ENCODE measurements at places on chromosomes 16 and 17.

DNA sequence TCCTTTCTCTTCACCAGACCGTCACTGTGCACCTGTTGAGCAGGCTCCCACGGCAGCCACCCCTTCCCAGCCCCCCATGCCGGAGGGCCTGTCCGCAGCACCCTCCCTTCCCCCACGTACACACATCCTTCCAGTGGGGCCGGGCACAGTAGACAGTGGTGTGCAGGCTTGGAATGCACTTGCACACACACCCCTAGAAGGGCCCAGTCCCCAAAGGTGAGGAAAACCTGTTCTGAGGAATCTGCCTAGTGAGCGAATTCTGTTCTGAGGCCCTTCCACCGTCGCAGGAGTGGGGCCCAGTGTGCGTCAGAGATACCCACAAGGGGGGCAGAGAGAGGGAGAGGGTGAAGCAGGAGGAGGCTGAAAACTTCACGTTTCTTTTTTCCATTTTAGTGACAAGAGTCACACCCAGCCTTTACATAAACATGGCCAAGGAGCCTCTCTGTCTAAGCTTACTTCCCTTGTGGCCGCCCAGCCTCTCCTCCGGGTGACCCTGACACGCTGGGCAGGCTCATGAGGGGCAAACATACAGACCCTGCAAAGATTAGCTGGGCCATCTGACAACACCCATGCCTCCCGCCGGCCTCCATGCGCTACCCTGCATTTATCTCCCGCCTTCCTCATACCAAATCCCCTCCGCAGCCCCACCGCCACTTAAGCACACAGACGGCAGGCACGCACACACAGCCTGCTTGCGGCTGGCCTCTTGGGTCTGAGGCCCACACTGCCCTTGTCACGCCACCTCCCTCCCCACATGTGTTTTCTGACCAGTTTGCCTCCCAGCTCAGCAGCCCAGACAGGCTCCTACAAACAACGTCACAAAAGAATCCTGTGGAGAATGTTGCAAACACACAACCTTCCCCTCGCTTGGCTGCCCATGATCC is 1.8 kb downstream of the ZBTB4 start:
- peak; percentile 31 for DNase-seq

- DNase-seq, result no peak
Observed at GRCh38 chr16:59684911-59685310, 950.8 kb upstream of the GOT2 start.

DNA sequence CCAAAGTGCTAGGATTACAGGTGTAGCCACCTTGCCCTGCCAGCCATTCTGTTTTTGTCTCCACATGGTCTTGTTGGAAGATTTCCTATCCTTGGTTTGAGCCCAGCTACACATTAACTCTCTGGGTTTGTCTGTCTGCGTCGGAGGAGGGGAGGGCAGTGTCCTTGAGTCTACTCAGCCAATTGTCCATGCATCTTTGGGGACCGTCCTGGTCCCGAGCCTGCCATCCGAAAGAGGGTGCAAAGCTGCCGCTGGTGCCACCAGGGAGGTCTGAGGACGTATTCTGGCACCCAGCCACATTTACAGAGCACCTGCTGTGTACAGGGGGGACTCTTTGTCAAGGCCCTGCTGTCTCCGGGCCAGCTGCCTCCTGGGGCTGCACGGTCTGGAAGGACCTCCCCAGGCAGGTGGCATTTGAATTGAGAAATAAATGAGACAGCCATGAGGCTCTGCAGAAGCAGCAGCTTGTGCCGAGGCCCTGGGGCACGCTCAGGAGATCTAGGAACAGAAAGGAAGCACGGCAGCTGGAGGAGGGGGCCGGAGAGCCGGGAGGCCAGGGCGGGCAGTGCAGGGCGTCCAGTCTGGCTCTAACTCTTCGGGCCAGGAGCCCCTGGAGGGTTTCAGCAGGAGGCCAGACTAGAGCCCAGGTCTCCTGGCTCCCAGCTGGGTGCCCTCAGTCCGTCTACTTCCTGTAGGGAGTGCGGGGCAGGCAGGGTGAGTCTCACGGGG is 1.5 kb downstream of the CYBA start:
- peak; percentile 68 for DNase-seq

DNA sequence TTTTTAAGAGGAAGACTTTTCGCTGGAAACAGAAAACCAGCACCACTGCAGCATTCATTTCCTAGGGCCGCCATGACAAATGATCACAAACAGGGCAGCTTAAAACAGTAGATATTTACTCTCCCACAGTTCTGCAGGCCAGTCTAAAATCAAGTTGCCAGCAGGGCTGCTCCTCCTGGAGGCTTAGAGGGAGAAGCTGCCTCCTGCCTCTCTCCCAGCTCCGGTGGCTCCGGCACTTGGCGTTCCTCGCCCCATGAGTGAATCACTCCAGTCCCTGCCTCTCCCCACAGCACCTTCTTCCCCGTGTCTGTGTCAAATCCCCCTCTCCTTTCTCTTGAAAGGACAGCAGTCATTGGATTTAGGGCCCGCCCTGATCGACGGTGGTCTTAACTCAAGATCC is 72.1 kb downstream of the SOCS1 start:
- no peak for DNase-seq

DNA sequence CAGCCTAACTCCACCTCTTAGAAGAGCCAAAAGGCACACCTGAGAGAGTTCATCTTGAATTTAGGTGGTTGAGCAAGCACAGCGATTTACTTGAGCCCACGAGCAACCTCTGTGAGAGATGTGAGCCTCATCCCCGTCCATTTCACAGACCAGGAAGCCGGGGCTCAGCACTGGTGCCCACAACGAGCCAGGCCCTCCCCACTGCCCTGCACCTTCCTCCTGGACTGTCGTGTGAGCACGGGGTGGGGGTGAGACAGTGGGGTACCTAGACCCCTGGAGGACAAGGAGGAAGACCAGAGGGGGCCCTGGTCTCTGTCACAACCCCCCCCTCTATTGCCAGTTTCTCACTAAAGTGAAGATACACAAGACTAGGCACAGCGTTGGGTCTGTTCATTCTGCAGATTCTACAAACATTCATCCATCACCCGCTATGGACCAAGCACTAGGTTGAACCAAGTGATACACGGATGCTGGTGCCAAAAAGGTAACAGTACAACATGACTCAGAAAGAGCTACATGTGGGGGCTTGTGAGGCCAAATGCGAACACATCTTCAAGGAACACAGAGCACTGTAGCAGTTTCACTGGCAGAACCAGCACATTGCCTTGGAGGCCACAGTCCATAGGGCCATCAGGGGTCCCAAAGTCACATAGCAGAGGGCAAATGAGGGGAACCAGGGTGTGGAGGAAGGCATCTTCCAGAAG is 231.9 kb downstream of the PARN start:
- no peak for DNase-seq

DNA sequence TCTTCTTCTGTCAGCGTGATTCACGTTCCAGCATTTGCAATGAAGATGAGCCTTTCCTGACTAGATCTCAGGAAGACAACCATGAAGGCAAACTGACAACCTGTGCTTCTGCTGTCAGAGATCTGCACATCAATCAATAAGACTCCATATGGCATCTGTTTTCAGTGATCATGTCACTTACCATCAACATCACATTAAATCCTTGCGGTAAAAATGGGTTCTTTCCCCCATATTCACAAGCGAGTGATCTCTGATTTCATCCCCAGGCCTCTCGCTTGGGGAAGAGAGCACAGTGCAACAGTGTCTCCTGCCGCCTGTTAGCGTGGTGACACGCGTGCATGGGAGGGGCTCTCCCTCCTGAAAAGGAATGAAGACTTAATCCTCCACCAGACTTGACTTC is 11.1 kb downstream of the NACA2 start:
- DNase-seq, result peak; percentile 57

DNA sequence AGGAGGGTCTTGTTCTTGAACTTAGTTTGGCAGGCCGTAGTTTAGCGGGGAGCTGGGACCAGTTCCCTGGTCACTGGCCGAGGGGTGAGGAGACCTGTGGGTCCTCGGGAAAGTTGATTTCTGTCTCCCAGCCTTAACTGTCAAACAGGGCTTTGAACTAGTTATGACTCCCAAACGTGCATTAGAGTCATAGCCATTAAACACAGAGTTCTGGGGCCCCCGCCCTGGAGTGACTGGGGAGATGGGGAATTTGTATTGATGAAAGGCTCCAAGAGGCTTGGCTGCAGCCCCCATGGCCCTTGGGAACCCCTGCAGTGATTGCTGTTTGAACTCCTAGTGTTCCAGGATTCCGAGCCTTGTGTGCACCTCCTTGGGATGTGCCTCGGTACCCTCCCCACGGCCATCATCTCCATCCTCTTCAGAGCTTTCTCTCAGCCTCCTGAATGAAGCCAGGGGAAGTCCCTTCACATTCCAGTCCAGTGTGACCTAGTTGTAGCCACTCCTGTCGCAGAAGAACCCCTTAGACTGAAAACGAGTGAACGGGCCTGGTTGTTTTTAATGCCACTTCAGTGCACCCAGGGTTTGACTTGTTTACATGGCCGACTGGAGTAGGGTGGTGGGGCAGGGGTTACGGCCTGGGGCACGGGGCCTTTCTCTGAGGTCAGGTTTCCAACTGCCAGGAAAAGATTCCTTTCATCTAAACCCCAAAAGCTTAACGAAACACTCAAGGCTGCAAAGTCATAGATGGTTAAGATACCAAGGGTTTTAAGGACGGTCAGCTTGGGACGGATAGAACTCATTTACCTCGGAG is 1.4 kb downstream of the MPRIP start:
- no peak for DNase-seq

GRCh38 chr16:72997141-72997542 is 50.8 kb downstream of the ZFHX3 start:
- no peak for DNase-seq

DNA sequence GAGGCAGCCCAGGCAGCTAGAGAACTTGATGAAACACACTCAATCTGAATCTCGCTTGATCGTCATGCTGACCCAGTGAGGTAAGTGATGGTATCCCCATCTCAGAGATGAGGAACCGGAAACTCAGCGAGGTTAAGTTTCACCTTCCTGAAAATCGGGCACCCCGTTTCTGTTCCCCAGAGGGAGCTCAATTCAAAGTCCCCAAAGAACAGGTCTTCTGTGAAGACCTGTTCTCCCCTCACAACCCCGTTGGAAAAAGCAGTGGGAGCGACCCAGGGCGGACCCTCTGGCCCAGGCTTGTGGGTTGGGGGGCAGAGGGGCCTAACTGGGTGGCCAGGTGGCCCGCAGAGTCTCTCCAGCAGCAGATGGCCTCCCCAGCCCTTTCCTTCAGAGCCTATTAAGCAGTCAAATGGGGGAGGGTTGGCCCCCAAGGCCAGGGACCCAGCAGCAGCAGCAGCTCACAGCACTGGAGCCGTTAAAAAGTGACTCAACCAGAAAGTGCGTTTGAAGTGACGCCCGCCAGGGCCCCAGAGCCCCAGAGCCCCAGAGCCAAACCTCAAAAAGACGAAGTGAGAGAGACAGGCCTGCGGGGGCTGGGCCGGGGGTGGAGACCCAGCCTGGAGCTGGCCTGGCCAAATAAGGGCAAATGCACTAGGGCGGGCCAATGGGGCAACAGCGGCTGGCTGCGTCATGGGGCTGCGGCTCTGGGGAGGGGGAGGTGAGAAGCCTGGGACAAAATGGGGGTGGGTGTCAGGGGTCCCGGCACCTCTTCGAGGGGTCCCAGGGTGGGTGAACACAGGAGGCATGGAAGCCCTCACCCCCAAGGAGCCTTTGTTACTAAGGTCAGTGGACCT is 9.2 kb upstream of the TSPOAP1 start:
- peak; percentile 82 for DNase-seq

DNA sequence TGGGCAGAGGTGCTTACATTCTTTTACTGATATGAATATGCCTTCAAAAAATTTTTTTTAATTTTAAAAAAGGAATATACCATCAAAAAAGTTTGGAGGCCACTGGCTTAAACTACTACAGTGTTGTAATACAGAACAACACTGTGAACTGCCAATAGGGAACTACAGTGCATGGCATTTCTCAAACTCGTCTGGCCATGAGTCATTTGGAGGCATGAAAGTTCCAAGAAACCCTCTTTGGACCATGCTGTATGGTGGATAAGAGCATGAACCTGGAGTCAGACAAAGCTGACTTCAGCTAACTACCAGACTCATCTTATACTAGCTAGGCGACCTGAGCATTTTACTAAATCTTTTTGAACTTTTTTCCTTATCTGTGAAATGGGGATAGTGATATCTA is 9.2 kb upstream of the NF1 start:
- no peak for DNase-seq

- DNase-seq, result no peak
Observed at GRCh38 chr16:85354686-85355514, 242.6 kb upstream of the CIBAR2 start.

DNA sequence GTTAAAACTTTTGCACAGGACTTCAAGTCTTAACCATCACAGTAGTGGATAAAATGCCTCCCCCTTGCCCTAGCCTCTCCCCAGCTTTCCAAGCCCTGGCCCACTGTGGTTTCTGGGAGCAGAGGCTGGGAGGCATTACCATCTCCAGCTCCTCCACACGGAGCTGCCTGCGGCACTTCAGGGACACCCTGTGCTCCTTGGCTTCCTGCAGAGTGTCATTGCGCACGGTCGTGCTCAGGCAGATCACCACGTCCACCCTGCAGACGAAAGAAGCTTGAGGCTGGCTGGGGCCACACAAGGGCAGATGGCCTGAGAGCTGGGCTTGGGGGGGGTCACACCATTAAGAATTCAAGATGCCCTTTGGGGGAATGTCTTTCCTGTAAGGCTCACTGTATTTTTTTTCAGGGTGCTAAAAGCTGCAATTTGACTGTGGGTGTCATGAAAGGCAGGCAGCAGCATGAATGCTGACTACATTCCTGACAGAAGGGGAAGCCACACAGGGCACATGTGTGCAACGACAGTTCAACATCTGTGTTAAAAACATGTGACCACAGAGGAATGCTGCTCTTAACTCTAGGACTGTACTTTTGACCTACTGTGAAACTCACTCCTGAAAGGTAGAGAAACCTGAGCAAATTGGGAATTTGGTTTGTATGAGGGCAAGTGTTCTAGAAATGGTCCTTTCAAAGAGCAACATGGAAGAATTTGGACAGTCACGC is 47.7 kb upstream of the CLEC18B start:
- peak; percentile 14 for DNase-seq

GRCh38 chr16:67641779-67642708 is 2.9 kb upstream of the CARMIL2 start:
- no peak for DNase-seq

GRCh38 chr17:49715717-49716279 is 8.0 kb upstream of the SLC35B1 start:
- DNase-seq, result no peak

DNA sequence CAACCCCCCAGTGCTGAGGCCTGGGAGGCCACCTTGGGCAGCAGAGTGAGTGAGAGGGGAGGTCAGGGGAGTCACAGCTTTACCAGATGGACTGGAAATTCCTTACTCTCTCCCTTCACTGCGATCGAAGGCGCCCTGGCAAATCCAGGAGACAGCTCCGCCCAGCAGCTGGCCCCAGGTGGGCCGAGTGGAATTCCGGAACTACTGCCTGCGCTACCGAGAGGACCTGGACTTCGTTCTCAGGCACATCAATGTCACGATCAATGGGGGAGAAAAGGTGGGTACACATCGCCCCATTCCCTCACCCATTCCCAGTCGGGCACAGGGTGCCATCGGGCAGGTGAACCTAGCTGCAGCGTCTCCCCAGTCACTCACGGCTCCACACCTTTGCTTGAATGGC is 91.6 kb downstream of the ABCC6 start:
- no peak for DNase-seq

- no peak for DNase-seq
Observed at GRCh38 chr16:70692873-70693671, 7.2 kb upstream of the MTSS2 start.

GRCh38 chr16:87149051-87149450 is 168.1 kb downstream of the C16orf95 start:
- no peak for DNase-seq

- no peak for DNase-seq
Observed at GRCh38 chr16:73350707-73351452, 303.0 kb upstream of the ZFHX3 start.

- DNase-seq, result no peak
Observed at GRCh38 chr16:88402551-88403240, 19.9 kb downstream of the ZNF469 start.

- no peak for DNase-seq
Observed at GRCh38 chr17:31561469-31562375, 170.2 kb downstream of the RAB11FIP4 start.

All from HepG2 (cell line).